ENCODE measurements at places on chromosomes 7 and 10. TPM values are rescaled to one million over a fixed set of nuclear protein-coding genes. Genes with fewer than 3 reads are reported as not detected.

A1CF gene
- total RNA-seq: not detected

LFNG gene
- total RNA-seq: 19.7 TPM

GIMAP8 gene
- 9.7 TPM for total RNA-seq

HBP1 gene
- 41.8 TPM for total RNA-seq

SPDYE2 gene
- not detected for total RNA-seq

TAS2R4 gene
- total RNA-seq: 0.38 TPM

NPTX2 gene
- not detected for total RNA-seq

TFR2 gene
- total RNA-seq: 5.1 TPM

TAF5 gene
- total RNA-seq: 16.3 TPM

SLC26A3 gene
- not detected for total RNA-seq

ZNF680 gene
- total RNA-seq: 14.0 TPM

WASHC2C gene
- 17.9 TPM for total RNA-seq

TCAF2 gene
- 29.2 TPM for total RNA-seq

CFAP70 gene
- 0.20 TPM for total RNA-seq

NRCAM gene
- total RNA-seq: 1.0 TPM

TMUB1 gene
- 30.2 TPM for total RNA-seq

IDI2 gene
- total RNA-seq: not detected

ATP5F1C gene
- 290 TPM for total RNA-seq

TWNK gene
- 11.4 TPM for total RNA-seq

CACNB2 gene
- not detected for total RNA-seq

NDUFA5 gene
- total RNA-seq: 60.7 TPM

AFAP1L2 gene
- 0.86 TPM for total RNA-seq

ATRNL1 gene
- total RNA-seq: not detected

AKR1C8 gene
- not detected for total RNA-seq

CYP17A1 gene
- total RNA-seq: not detected

TSPAN15 gene
- total RNA-seq: 0.72 TPM

All from activated naive CD4-positive, alpha-beta T cell treated with anti-CD3 and anti-CD28 coated beads for 36 hours (primary cell).